Stimulated activated naive CD8-positive, alpha-beta T cell treated with anti-CD3 and anti-CD28 coated beads, Interleukin-15, amount 100 ng/mL, for 72 hours (primary cell): ENCODE measurements at places on chromosomes 13 and 19.
A peak's percentile ranks its signal among the peaks of the same experiment; 100 is the strongest.

DNA sequence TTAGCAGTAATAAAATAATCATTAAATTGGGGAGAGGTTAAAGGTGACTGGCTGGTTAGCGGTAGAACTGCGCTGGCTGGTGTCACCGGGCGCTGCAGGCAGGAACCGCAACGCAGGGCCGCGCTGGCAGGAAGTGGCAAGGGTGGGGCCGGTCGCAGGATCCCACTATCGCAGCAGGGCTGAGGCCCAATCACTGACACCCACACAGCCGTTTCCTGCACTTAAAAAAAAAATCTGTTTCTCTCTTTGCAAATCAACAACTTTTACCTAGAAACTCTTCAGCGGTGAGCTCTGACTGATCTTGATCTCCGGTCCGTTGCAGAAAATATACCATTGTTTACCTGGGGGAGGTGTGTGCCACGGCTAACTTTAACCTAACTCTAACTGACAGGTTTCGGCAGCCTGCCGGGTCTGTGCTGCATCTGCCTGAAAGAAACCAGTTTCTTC lies 46.9 kb downstream of the KLF2 start:
- DNase-seq: peak; percentile 88

GRCh38 chr13:74136084-74136658 lies 2.0 kb upstream of the KLF12 start:
- peak; percentile 15 for DNase-seq

DNA sequence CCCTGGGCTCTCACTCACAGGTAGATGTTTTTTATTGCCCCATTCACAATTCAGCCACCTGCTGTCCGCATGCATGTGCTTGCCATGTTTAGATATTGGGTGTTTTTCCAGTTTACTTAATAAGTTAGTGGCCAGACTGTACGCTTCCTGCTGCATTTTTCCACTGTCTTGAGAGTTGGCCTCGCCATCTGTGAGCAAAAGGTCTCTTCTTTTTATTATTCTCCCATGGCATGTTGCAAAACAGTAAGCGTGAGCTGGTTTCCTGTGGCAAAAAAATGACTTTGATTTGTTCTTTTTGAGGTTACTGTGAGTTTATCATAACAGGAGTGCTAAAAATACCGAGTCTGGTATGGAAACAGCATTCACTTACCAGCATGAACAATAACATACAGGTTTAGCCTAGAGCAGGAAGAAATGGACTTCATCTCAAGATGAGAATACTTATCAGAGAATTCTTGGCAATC lies 46.0 kb downstream of the SAE1 start:
- DNase-seq: peak; percentile 40

GRCh38 chr13:33490461-33491327 lies 205.1 kb upstream of the STARD13 start:
- no peak for DNase-seq

- DNase-seq: no peak
Observed at GRCh38 chr13:21522130-21522529, 63.0 kb upstream of the ZDHHC20 start.

DNA sequence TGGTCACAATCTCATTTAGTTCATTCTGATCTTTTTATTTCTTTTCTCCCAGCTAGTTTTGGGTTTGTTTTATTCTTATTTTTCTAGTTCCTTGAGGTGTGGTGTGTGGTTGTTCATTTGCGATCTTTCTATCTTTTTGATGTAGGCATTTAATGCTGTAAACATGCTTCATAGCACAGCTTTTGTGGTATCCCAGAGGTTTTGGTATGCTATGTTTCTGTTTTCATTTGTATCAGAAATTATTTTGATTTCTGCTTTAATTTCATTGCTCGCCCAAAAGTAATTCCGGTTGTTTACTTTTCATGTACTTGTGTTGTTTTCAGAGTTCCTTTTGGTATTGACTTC lies 12.6 kb downstream of the DNAJC3 start:
- DNase-seq: no peak

DNA sequence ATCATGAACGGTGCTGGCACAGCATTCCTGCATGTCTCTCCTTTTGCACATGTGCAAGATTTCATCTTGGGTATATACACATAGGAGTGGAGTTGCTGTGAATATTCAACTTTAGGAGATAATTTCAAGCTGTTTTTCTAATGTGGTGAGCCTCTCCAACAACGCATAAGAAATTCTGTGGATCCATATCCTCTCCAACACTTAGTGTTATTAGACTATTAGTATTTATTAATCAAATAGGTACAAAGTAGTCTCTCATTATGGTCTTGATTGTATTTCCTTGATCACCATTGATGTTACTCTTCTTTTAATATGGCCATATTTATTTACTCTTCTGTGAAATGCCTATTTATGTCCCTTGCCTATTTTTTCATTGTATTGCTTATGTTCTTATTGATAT lies 114.5 kb downstream of the URI1 start:
- no peak for DNase-seq

DNA sequence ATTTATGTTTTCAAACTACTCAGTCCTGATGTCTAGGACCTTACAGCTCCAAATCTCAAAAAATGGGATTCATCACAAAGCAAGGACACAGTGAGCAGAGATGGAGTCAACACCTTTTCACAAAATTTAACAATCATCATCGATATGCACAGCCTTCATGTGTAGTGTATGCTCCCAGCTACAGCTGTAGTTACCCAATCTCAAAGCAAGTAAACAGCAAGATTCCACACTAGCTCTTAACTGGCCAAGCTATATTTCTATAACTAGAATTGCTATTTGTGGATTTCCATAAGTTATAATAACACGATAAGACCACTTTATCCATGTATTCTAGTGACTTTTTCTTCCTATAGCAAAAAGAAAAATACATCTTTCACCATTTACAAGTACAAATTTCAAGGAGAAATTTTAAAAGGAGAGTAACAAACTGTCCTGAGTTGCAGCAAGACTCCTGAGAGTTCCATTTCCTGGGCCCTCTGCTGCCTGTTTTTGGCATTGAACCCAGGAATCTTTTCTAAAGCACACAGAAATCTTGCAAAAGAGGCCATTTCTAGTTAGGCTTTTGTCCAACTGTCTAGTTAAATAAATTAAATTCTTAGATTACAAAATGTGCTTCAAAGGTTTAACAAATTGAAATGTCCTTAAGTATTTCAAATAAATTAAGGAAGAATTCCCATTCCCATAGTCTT lies 460.6 kb downstream of the FGF14 start:
- DNase-seq: no peak

DNA sequence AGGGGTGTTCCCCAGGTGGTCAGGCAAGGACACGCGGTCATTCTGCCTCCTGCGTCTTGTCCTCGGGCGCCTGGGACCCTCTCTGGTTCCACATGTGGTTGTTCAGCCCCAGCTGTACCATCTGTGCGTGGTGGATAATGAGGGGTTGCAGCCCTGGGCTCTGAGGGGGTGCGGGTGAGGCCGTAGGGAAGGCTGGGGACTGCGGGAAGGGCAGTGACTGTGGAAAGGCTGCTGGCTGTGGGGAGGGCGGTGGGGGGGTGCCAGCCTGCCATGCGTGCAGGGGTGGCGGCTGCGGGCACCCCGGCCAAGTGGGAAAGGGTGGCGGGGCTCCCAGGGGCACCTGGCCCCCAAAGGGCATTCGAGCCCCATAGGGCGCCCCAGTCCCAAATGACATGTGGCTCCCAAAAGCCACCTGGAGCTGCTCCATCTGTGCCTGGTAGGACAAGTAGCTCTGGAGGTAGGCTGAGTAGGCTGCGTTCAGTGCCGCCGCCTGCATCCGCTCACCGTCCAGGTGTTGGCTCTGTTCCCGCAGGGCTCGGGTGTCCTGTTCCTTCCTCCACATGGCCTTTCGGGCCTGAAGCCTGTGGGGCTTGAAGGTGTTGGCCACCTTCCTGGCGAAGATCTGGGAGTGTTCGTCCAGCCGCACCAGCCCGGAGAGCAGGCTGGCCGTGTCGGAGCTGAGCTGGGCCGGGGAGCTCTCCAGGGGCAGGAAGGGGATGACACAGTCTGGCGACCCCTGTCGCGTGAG lies 15.1 kb downstream of the TICAM1 start:
- no peak for DNase-seq

GRCh38 chr13:112186091-112186490 lies 119.1 kb downstream of the SOX1 start:
- no peak for DNase-seq

DNA sequence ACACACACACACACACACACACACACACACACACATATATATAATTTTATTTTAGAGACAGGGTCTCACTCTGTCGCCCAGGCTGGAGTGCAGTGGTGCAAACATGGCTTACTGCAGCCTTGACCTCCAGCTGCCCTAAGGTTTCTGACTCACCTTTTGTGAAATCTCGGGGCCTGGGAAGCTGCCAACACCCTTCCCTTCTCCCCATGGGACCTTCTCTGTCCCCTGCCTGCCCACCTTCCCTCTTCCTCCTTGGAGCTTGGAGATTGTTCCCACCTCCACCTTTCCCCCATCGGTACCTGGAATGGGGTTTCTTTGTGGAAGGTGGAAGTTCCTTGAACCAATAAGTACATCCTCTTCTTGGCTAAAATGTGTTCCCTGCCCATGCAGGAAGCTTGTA lies 6.3 kb downstream of the ARRDC5 start:
- no peak for DNase-seq

DNA sequence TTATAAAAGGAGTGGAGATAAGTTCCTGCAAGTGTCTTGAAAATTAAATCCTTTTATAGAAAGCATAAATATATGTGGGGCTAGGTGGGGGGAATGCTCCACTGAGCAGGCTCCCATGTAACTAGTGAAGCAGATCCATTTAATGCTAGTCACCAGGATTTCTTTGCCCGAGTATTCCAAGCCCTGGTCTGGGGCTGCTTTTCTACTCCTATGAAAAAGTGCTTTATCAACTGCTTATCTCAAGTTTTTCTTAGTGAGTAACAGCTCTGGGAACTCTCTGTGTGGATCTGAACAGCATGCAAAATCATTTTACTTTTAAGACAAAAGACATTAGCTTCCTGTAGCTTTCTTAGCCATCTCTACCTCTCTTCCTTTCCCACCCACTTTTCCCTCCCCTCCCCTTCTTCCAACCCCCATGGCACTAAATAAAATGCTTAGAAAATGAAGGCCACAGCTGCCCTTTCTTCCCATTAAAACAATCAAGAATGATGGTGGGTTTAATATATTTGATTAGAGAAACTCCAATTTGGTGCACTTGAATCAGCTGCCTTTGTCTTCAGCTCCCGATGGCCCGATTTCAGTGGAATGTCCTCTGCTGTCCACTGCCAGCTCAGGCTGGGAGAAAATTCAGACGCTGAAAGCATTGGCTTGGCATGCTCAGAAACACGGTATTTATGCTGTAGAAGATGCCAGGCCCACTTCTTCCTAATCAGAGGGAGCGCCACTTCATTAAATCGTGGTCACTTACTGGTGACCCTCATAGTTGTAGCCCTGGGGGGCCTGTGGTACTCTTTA lies 475.1 kb downstream of the FOXO1 start:
- no peak for DNase-seq

DNA sequence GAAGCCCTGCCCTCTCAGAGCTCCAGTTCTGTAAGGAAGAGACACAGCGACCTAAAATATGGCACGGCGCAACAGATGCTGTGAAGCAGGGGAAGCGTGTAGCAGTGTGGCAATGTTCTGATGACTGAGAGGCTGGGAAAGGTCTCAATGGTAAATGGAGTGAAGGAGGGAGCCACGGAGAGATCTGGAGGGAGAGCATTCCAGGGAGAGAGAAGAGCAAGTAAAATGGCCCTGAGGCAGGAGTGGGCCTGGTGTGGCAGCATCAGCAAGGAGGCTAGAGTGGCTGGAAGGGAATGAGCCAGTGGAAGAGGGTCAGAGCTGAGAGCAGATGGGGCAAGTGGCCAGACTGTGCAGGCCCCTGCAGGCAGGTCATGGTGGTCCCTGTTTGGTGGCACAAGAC lies 16.4 kb downstream of the RCN3 start:
- DNase-seq: no peak

DNA sequence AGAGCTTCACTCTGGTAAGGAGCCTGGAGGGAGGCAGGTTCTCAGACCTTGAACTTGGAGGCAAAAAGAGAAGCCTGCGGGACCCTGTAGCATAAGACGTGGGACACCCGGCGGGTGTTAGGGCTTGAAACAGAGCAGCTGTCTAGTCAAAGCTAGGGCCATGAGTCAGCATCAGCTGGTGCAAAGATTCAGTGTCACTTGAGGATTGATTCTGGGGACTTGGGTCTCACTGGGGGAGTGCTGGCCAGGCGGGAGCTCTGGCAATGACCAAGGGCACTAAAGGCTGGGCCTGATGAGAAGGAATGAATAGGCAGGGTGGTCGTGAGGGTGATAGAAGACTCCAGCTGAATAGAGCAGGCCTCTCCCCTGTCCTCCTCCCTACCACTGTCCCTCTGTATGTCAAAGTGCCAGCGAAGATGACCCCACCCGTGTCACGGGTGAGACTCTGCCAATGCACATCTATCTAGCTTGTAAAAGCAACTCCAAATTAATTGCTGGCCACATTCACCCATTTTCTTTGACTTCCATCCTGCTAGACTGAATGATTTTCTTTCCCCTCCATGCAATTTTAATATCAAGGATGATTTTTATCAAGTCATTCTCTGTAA lies 97.1 kb downstream of the MBNL2 start:
- no peak for DNase-seq

GRCh38 chr19:41913538-41914423 lies 14.5 kb downstream of the ERFL start:
- DNase-seq: no peak

DNA sequence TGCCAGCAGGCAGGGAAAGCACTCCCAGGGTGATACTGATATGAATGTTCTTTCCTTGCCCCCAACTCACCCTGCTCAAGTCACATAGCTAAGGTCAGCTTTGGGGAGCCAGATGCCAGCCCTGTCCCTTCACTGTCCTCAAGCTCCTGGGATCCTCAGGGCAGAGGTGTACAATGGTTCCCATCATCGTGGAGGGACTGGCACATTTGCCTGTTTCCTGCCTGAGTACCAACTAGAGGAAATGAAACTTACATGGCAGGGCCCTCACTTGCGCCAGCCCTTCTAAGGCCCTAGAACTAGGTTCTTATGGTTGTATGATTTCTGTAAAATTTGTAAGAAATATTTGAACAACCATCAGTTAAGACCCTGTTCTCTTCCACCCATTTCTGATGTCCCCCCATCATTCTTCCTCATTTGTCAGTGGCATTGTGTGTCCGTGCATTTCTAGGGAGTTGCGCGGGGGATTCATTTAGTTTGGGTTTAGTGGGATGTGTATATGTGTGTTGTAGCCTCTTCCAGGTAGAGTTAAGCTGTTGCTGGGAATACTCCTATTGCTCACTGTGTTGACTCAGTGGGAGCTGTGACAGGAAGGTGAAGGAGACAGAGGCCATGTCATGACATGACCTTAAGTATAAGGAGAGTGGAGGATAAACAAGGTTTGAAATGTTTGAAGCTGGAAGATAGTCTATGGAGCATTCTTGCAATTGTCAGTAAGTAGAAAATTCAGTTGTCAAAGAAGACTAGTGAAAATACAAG lies 41.3 kb upstream of the RCBTB2 start:
- no peak for DNase-seq
